ENCODE measurements at places on chromosomes 7 and 10.
A peak's percentile ranks its signal among the peaks of the same experiment; 100 is the strongest.

GRCh38 chr10:34740321-34740720, 74.8 kb downstream of the PARD3 start:
- peak; percentile 44 for DNase-seq

GRCh38 chr10:112784022-112784461, 166.0 kb upstream of the TCF7L2 start:
- no peak for DNase-seq

DNA sequence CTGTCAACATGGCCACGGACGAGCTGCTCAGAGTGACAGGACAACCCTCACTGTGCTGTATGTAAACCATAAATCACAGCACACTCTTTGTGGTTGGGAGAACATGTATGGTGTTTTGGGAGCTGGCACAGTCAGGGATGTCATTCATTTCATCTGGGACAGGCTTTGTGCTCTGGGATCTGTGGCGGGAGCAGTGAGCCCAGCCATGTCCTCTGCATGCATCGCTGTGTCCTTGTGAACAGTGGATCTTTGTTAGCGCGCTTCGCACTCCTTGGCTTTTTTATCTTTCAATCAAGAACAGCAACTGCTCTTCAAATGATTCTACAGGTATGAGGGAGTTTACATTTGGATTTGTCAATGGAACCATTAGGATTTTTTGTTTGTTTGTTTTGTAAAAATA, 7.1 kb downstream of the CCM2 start:
- DNase-seq: no peak

DNA sequence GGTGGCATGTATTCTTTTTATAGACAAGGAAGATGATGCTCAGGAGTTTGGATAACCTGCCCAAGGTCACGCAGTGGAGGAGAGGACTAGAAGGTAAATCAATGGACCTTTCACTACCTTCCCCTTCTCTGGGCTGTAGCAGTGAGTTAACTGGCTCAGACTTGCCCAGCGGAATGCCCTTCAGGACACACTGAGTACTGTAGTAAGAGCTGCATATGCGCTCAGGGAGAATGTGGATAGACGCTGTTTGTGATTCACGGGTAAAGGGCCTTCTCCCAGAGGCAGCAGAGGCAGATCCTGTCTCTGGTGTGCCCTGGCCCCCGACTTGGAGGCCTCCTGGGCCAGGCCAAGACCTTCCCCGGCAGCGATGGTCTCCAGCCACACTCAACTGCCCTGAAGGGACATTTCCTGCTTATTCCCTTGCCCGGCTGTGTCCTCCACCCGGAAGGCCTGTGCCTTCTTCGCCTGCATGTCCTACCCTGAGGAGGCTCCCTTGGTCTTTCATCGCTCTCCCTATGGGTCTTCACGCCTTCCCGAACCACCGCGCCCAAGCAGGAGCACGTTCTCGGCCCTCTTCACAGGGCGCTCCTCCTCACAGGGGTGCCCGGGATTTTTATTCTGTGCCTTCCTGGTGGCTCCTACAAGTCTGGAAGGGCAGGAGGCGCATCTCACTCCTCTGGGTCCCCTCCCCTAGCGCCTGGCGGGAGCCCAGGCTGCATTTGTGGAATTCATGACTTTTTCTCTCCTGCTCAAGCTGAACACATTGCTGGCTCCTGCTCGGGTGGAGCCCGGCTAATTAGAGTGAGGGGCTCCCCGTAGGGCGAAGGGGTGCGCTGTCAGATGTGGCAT, 1.8 kb upstream of the IKZF1 start:
- no peak for DNase-seq

- DNase-seq: no peak
Measured at GRCh38 chr7:38162036-38162435, 16.0 kb upstream of the STARD3NL start.

DNA sequence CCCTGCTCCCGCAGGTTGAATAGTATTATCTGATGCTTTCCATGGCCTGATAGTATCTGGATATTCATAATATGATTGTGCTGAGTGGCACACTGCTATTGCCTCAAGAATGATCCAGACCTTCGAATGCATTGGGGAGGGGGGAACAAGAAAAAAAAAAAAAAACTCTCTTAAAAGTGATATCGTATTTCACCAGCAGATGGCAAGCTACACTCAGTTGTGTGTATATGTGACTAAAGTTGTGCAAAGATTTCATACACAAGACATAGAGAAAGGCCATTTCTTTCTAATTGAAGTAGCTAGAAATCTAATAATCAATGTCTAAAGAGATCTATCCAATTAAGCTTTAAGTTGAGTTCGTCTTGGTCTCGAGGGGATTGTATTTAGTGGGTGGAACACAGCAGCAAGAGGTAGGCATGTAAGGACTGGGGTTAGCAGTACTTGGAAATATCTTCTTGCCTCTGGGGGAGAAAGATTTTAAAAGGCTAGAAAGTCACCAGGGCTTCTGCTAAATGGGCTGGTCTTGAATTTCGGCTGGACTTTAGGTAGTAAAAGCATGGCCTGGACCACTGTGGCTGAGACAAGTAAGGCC, 15.3 kb downstream of the SFRP4 start:
- DNase-seq: peak; percentile 41

- DNase-seq: no peak
Measured at GRCh38 chr7:50791938-50792341, 9.2 kb upstream of the GRB10 start.

- DNase-seq: no peak
Measured at GRCh38 chr7:85004402-85004801, 182.5 kb downstream of the SEMA3D start.

DNA sequence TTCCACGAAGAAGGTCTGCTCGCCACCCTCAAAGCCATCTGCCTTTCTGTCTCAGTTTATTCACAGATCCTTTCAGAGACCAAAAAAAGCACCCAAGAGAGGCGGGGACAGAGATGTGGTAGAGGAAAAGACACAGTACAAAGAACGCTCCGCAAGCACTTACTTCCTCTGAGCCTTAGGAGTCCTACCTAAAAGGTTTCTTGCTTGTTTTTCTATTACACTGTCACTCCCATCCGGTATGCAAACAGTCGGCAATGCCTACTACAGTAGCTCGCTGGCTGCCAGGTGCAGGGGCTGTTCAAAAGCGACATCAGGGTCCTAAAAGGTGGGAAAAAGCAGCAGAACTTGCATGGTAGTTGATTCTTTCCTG, 816 bp downstream of the TECPR1 start:
- no peak for DNase-seq

DNA sequence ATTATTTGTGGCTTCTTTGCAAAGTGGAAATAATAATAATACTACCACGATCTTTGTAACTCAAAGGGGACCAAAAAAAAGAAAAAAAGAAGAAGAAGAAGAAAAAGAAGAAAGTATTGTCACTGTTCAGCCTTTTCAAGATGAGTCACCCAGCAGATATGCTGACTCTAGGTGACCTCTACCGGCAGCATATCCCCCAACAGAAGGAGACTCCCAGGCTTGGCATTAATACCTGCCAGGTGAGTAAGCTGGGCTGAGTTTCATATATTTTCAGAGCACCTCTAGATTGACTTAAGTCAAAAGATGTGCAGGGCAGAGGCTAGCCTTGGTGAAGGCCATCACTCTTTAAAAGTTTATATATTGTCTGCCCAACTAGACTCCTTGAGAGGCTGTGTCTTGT, 30.4 kb upstream of the GPR26 start:
- DNase-seq: no peak

GRCh38 chr10:95741807-95742467, 14.0 kb upstream of the ENTPD1 start:
- DNase-seq: no peak

DNA sequence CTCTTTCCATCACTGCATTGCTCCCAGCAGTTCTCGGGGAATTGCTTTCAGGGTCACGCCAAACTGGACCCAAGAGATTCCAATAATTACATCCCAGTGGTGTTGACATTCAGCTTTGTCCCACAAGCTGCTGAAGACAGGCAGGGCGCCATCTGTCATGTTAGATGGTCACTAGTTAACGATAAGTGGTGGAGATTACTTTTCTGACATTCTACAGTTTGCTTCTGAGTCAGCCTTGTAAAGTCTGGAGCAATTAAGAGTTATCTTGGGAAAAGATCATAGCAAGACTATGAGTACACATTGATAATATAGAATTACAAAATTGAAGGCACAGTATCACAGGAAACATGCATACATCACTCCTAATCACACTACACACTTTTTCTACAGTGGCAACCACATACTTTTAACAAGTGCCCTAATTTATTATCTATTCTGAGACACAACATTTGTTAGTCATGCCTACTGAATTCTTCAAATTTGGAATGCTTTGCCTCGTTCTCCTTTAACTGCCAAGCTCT, 41.9 kb downstream of the SEMA3C start:
- no peak for DNase-seq

DNA sequence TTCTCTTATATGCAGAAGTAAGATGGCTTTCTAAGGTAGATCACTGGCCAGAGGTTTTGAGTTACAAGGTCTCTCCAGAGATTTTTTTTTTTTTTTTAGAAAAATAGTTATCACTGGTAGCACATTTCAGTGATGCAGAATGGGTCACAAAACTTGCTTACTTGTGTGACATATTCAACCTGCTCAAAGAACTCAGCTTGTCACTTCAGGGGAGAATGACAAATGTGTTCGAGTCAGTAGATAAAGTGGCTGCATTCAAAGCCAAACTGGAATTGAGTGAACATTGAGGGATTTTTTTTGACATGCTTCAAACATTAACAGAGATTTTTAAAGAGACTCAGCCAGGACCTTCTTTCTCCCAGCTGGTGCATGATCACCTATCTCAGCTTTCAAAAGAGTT, 33.4 kb downstream of the PHTF2 start:
- no peak for DNase-seq

GRCh38 chr7:100887516-100888290, 1.8 kb downstream of the UFSP1 start:
- no peak for DNase-seq

- DNase-seq: no peak
Measured at GRCh38 chr10:122530177-122530576, 30.4 kb upstream of the DMBT1 start.

DNA sequence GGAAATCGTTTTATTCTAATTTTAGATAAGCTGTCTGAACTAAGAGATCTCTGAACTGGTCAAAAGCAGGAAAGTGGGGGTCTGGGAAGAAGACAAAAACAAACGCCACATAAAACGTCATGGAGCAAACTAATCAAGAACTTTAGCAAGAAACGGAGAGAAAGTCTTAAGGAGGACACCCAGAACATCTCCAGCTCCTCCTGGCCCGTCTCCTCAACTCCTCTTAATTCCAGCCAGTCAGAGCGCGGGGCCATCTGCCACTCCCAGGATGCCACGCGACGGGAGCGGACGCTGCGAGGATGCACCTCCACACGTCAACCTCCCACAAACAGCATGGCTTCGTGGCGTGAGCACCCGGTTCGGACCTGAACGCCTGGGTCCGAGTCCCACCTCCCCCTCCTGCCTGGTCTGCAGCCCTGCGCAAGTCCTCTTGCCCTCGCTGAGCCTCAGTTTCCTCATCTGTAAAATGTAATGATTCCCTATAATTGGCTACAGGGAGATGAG, 598 bp downstream of the MMS19 start:
- DNase-seq: peak; percentile 50

DNA sequence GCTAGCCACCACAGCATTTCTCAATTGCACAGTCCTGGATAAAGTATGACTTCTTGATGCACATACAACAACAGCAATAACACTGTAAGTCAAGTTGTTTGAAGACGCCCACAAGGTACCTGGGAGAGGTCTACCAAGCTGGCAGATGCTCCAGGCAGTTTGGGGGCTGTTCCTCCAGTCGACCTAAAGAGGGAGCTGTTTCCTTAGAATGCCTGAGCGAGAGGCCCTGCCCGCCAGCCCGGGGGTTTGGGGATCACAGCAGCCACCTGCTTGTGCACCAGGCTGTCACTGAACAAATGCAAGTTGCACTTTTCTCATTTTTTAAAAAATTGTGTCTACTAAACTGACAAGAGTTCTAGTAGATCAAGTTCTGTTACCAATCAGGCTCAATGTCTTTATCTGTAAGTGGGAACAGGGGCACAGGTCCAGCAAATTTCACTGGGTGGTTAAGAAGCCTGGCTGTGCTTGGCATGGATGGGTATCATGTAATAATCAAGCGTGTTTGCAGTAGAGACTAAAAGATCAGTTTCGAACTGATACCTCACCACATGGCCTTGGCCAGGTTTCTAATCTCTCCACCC, 193.8 kb upstream of the ADO start:
- no peak for DNase-seq

DNA sequence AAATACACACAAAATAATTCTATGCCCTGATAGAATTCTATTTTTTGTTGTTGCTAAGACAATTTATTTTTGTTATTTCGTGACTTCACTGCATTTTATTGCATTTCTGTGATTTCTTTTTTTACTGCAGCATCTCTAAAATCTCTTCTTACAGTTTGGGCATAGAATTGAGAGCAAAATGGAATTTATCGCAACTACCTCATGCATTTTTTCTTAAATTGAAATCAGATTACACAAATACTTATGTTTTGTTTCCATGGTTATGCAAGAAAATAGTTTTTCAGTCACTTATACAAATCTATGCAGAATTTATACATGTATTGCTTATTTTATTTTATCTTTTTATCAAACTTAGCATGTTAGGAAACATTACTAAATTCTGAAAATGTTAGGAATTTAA, 781.8 kb upstream of the LRRTM3 start:
- no peak for DNase-seq

GRCh38 chr10:54900584-54900983, 99.6 kb upstream of the PCDH15 start:
- no peak for DNase-seq

- DNase-seq: no peak
Measured at GRCh38 chr10:4719671-4720070, 106.3 kb upstream of the AKR1E2 start.

DNA sequence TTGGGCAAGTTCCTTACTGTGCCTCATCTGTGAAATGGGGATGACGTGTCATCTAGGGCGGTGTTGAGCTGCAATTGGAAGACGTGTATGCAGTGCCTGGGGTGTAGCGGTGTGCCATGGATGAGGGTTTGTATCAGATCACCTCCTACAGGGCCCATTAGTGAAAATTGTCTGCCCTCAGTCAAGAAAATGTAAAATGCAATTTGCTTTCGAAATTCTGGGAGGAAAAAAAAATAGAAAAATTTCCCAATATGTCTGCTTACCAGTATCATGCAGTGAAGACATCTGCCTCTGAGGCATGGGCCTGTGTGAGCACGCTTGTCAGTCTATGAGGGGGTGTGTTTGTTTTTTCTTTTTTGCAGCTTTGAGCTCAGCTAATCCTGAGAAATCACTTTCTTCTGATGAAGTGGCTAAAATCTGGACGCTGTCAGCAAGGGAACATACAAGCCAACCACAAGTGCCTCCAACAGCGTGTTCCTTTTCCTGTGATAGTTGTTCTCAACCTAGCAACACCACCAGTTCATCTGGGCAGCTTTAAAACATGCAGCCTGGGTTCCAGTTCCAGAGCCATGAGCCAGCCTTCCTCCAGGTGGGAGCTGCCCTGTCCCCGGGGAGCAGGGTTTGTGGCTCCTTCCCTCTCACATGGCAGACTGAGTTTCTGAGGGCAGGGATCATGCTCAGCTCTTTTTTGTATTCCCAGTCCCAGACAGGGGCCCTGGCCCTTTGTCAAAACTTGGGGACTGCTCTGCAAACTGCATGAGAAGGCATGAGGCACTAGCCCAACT, 10.3 kb downstream of the FAM241B start:
- DNase-seq: peak; percentile 60

GRCh38 chr7:12581897-12582296, 11.4 kb downstream of the SCIN start:
- DNase-seq: no peak
